NCI-H748 treated with DMSO at 0.1 percent for 48 hours (cell line): ENCODE measurements at places on chromosomes 11 and 22.
A peak's percentile ranks its signal among the peaks of the same experiment; 100 is the strongest.

DNA sequence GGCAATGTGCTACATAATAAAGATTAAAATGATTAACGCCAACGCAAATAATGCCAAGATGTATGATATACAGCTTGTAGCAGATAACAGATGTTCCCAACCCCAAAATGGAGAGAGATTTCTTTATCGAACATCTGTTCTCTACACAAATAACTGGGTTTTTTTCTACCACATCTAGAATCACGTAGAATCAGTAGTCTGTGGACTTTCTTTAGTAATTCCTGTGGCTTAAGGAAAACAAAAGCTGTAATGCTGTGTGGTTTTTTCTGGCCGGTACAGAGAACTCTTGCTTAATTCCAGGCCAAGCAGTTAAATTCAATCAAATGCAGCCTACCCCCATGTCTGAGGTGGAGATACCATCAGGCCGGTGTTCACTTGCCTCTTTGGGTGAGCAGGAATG lies 303.4 kb downstream of the FAT3 start:
- no peak for DNase-seq

DNA sequence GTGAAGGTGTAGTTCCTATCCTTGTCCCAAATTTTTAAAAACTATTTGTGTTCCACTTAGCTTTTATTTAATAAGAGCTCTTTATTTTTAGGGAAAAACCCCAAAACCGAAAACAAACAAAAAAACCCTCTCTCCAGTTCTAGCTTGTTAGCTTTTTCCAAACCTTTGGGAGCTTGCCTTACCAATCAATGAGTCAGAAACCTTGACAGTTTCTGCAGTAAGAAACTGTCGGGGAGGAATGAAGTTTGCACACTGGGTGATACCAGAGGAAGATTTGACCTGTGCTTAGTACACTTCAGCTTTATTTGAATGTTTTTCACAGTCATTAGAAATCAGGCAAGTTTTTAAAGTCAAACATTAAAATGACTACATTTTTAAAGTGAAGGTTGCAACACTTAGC lies 105.0 kb downstream of the FAT3 start:
- no peak for DNase-seq

DNA sequence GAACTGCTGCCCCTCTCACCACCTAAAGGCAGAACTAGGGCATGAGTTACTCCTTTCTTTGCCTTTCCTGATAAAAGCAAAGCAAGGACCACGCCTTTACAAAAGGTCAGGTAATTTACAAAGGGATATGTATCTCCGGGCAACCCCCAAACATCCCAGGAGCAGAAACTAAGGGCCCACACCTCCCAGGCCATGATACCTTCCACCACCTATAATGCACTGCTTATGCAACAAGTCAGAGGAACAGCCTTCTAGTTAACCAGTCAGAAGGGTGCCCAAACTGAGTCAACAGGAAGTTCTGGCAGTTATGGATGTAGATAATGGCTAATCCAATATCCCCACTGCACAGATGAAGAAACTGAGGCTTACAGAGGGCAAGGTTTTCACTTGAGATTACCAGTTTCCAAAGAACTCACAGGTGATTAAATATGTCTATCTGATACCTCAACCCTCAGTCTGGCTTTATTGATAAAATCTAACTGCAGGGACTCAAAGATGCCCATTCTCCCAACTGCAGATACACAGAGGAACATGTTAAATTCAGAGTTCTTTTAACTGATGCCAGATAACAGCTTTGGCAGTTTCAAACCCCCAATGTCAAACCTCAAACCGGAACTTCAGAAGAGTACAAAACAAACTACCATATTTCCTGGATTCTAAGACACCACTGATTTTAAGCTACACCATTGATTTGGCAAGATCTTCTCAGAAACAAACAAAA lies 16.8 kb upstream of the CASTOR1 start:
- DNase-seq = no peak

- DNase-seq = no peak
Observed at GRCh38 chr11:72634016-72634415, 40.2 kb downstream of the PDE2A start.

DNA sequence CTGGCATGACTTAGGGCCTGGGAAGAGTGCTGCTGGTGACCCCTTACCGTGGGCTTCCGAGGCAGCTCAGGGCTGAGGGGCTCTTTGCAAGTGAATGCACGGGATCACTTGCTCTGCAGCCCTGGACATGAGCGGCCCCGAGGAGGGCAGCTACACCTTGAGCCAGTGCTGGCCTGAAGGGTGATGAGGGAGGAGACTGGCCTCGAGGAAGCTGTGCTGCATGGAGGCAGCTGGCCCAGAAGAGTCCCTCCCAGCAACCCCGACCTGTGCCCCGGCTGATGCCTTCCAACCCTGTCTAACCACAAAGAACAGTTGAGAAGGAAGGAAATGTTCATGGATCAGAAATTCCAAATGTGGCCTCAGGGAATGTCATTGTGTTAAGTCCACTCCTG lies 45.2 kb downstream of the TBX1 start:
- no peak for DNase-seq

GRCh38 chr11:124074554-124074953 lies 33.4 kb upstream of the OR10G7 start:
- DNase-seq = no peak

DNA sequence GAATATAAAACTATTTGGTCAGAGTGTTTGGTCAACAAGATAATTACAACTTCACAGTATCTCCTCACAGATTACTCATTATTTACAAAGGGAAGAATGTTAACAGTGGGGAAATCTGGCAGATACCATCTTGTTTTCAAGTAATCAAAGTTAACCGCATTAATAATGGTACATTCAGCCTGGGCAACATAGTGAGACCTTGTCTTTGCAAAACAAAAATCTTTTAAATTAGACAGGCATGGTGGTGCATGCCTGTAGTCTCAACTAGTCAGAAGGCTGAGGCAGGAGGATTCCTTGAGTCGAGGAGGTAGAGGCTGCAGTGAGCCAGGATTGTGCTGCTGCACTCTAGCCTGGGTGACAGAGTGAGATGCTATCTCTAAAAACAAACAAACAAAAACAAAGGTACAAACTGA lies 78.5 kb downstream of the ACER3 start:
- DNase-seq = peak; percentile 1

DNA sequence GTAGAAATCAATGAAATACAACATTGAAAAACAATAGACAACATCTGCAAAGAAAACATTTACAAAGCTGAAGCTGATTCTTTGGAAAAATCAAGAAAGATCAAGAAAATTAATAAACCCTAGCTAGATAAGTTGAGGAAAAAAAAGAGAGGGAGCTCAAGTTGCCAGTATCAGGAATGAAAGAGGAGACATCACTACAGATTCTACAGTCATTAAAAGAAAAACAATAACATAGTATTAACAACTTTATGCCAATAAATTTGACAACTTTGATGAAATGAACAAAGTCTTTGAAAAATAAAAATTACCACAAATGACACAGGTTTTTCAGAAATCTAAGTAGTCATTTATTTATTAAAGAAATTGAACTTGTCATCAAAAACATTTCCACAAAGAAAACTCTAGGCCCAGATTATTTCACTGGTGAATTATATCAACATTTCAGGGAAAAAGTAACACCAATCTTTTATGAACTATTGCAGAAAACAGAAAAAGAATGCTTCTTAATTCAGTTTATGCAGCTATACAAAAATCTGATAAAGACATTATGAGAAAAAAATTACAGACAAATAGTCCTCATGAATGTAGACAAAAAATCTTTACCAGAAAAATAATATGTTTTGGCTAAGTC lies 39.2 kb downstream of the POU2AF1 start:
- no peak for DNase-seq

GRCh38 chr22:28896611-28897010 lies 13.2 kb downstream of the ZNRF3 start:
- DNase-seq = no peak

- DNase-seq = no peak
Observed at GRCh38 chr22:30425327-30425615, 297 bp upstream of the MTFP1 start.

DNA sequence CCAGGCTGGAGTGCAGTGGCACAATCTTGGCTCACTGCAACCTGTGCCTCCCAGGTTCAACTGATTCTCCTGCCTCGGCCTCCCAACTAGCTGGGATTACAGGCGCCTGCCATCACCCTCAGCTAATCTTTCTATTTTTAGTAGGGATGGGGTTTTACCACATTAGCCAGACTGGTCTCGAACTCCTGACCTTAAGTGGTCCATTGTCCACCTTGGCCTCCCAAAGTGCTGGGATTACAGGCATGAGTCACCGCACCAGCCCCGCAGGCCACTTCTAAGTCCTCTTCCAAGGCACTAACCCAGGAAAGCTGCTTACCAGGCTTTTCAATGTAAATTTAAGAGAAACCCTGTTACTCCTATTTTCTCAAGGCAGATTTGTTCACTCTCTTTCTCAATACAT lies 50.4 kb downstream of the DENND5A start:
- DNase-seq = no peak

- no peak for DNase-seq
Observed at GRCh38 chr22:28440592-28441390, 238.8 kb downstream of the TTC28 start.

DNA sequence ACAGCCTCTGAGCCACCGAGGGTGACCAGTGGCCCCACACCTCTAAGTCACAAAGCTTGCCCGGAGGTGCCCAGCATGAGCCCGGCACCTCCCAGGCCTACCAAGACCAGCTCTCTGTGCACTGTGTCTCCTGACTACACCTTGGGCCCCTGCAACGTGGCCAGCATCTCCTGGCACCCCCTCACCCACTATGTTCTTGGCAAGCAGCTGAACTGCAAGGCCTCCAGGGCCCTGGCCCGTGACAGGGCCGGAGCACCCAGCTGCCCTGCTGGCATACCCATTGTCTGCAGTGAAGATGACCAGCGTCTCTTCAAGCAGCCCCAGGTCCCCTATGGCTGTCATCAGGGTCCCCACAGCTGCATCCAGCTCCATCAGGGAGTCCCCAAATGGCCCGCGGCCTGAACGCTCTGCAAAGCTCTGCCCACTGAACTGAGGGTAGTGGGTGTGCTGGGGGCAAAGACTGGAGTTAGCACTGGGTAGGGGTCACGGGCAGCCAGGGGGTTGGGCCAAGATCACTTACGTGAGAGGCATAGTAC lies 1.6 kb downstream of the ARSA start:
- DNase-seq = no peak

- no peak for DNase-seq
Observed at GRCh38 chr11:16946477-16947282, 67.5 kb downstream of the PLEKHA7 start.

DNA sequence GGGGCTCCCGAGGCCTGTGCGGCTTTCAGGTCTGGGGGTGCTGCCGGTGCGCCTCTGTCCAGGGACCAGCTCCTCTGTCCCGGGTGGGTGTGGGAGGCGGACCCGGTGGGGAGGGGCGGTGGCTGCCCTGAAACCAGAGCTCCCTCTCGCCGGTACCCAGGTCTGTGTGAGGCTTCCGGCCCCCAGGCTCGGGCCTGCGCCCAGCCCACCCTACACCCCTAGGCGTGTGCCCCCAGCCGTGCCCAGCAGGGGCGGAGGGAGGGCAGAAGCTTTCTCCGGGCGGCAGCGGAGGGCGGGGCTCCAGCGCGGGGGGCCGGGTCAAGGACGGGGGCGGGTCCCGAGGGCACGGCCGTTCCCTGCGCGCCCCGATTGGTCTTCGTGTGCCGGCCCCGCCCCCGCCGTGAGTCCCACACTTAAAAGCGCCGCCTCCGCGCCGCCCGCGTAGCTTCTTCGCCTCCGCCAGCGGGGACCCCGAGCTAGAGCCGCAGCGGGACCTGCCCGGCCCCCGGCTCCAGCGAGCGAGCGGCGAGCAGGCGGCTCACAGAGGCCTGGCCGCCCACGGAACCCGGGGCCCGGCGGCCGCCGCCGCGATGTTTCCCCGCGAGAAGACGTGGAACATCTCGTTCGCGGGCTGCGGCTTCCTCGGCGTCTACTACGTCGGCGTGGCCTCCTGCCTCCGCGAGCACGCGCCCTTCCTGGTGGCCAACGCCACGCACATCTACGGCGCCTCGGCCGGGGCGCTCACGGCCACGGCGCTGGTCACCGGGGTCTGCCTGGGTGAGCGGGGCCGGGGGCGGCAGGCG lies 616 bp downstream of the PNPLA2 start:
- peak; percentile 64 for DNase-seq

DNA sequence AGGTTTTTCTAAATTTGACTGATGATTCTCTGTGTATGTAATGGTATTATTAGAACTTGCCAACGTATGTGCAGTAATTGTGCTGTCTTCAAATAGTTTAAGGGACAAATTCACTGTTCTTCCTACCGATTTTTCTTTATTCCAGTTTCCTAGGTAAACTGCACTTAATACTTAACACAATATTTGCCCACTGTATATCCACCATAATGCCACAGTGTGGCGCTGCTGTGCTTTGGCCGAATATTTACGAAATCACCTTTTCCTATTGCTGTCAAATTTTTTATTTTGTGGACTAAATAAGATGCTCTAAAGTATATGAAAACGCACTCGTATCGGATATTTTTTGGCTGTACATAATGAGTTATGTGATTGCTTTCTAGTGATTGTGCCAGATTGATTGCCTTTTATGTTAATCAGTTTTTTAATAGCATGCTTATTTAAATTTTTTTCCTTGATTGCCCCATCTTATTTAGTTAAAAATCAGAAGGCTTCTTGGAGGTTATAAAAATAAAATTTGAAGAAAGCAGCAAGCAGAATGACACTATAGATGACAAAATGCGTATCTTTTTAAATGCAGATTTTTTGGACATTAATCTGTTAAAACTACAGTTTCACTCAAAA lies 10.5 kb downstream of the AASDHPPT start:
- peak; percentile 18 for DNase-seq

DNA sequence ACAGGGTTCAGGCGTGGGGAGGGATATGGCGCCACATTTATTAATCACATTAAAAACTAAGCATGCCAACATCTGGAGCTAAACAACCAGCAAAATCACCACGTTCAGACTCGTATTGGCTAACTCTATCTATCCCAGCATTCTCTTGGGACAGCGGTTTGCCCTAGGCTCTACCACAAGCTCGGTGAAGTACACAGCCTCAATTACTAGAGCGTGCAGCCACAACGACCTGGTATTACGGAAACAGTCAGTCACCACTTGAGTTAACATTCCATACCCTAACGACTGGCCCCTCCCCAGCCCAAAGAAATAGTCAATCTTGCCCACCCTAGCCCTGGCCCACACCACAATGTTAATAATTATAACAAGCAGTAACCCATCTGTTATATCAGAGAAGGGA lies 32.1 kb downstream of the APOL5 start:
- DNase-seq = no peak

GRCh38 chr11:129040934-129041333 lies 98.3 kb upstream of the TP53AIP1 start:
- no peak for DNase-seq
